D721Med (cell line): ENCODE measurements at places on chromosomes 11 and 22.
A peak's percentile ranks its signal among the peaks of the same experiment; 100 is the strongest.

DNA sequence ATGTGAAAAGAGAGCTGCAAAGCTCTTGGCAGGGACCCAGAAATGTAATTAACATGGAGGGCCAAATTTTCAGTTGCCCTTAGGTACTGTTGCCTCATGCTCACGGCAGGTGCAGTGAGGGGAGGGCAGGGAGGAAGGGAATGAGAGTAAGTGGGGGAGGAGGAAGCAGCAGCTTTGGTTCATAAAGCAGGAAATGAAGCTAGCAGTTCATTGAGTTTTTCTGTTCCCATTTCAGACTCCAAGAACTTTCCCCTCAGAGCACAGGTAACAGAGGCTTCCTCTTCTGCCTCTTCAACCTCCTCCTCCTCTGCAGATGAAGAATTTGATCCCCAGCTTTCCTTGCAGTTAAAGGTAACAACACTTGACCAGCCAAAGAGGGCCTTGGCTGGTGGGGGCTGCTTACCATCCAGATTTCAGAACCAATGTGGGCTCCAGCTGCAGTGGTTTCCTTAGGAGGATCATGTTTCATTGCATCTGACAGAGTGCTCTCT is 57.9 kb upstream of the PARVA start:
- DNase-seq: no peak

DNA sequence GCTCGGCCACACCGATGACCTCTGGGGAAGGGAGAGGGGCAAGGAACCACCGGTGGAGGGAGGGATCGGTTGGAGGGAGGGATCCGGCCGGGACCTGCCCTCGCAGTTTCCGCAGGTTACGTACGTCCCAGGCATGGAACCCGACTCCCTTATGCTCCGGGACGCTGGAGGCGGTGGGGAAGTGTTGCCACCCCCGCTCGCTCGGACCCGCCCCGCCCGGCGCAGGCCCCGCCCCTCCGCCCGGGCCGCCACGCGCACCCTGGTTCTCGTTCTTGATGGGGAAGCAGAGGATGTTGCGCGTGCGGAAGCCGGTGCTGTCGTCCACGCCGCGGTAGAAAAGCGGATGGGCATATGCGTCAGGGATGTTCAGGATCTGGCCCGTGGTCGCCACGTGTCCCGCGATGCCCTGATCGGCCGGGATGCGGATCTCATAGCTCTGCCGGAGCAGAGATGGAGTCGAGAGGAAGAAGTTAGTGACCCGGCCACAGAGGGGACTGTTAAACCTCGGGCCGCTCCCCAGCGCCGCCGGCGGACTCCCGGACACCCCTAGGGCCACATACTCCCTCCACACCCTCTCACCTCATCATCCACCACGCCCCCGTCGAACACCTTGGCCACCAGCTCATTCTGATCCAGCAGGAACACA is 89.8 kb downstream of the PDE2A start:
- DNase-seq: no peak

- no peak for DNase-seq
Measured at GRCh38 chr11:97398246-97398645, 1008.4 kb downstream of the JRKL start.

- DNase-seq: no peak
Measured at GRCh38 chr11:57287884-57288283, 36.9 kb downstream of the TNKS1BP1 start.

- no peak for DNase-seq
Measured at GRCh38 chr22:43085658-43086606, 3.3 kb downstream of the TTLL1 start.

GRCh38 chr11:30432178-30432577 is 109.3 kb downstream of the ARL14EP start:
- DNase-seq: no peak

DNA sequence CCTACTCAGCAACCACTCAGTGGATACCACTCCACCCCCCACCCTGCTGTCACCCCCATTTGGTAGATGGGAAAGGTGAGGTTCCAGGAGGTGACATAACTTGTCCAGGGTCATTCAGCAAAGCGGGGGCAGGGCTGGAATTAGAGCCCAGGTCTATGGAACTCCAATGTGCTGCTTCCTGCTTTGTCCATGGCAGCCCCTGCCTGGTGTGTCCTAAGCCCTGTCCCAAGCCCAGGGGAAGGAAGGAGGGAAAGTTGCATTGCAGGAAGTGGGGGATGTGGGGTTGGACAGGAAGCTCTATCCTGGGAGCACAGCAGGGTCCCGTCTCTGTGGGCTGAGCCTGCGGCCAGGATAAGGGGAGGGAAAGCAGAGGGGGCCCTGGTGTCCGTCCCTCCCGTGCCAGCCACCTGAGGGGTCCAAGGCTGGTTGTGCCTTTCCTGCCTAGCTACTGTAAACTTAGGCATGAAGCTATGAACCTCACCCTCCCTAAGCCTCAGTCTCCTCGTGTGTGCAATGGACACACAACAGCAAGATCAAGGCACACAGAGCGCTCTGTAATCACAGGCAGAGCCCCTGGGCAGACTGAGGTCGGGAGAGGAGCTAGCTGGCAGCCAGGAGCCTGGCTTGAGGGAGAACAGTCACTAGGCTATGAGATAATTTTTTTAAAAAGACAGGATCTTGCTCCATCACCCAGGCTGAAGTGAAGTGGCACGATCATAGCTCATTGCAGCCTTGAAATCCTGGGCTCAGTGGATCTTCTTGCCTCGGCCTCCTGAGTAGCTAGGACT is 12.9 kb downstream of the GAL3ST1 start:
- DNase-seq: no peak

GRCh38 chr11:95364324-95365295 is 133.6 kb upstream of the SESN3 start:
- DNase-seq: no peak

GRCh38 chr11:75035256-75035655 is 46.5 kb downstream of the NEU3 start:
- no peak for DNase-seq

DNA sequence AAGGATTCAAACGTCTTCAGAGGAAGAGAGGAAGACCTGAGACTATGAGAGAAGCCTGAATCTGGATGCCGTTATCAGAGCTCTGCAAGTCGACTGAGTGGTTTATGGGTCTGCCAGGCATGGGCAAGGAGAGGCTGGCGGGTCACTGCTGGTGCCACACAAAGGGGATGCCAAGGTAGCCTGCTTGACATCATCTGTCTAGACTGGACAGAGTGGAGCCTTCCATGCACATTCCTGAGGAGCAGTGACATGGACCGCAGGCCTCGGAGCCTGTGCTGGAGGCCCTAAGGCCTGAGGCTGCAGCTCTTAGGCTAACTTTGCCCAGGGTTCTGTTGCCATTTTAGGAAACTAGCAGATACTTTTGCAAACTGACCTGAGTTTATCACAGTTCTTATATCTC is 127.4 kb downstream of the WT1 start:
- no peak for DNase-seq

- DNase-seq: no peak
Measured at GRCh38 chr11:114174712-114175495, 115.4 kb downstream of the ZBTB16 start.

GRCh38 chr11:36098853-36099375 is 155.1 kb downstream of the LDLRAD3 start:
- no peak for DNase-seq

GRCh38 chr11:2151500-2152257 is 9.3 kb downstream of the INS start:
- peak; percentile 69 for DNase-seq

DNA sequence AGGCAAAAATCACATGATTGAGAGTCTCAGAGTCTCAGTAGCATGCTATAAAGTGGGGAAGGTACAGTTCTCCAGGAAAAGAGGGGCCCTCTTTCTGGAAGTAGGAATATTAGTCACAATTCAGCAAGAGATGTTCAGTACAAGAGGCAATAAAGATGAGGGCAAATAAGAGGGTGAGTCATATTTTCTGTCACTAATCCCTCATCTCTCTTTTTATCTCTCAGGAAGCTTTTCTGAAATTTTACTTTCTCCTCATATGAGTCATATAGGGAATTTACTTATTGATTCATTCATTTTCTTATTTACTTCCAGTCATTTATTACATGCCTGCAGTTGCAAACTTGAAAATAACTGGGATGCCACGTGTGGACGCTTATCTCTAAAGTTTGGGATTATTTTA is 3.4 kb upstream of the NXPE1 start:
- no peak for DNase-seq

DNA sequence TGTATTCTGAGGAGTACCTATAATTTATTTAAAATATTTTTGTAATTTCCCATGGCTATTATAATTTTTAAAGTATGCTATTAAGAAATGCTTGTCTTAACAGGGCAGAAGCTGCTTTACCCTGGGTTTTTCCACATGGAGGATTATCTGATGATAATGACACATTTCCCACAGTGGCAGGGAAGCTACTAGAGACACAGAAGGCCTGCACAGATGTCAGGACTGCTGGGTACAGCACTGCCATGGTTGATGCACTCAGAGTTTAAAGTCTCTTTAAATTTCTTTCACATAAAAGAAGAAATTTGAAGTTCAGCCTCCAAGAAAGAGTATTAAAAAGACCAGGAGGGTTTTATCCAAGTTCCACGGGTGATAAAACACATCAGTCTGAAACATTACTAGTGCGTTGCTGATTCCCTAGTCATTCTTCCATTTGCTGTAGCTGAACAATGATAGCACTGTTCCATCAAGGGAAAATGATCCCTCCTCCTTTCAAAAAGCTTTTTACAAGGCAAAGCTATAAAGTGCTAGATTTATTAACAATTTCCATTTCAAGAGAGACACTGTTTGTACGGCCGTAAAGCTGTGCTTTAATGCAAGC is 363.0 kb downstream of the CNTN5 start:
- peak; percentile 19 for DNase-seq

DNA sequence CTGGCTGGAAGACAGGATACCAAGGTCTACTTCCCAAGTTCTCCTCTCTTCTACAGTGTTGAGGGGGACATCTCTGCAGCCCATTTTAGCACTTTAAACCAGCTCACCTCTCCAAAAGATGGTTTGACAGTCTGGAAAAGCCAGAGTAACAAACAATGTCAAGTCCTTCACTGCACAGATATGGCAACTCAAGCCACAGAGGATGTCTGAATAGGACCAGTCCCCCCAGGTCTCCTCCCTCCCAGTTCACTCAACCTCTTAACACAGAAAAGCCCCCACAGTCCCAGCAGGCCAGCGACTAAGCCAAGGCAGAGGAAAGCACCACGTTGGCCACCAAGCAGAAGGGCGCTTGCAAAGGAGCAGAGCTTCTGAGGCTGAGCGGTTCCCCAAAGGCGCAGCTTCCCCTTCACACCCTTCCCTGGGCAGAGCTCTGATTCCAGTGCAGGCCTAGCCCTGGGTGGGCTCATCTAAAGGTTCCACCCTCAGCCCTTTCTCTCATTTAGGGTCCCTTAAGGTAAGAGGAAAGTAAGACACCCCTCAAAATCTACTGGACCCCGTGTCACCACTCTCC is 62.7 kb downstream of the PAK1 start:
- DNase-seq: no peak

GRCh38 chr11:95291946-95292345 is 60.9 kb upstream of the SESN3 start:
- no peak for DNase-seq

- no peak for DNase-seq
Measured at GRCh38 chr11:69803604-69804218, 15.5 kb downstream of the FGF3 start.

DNA sequence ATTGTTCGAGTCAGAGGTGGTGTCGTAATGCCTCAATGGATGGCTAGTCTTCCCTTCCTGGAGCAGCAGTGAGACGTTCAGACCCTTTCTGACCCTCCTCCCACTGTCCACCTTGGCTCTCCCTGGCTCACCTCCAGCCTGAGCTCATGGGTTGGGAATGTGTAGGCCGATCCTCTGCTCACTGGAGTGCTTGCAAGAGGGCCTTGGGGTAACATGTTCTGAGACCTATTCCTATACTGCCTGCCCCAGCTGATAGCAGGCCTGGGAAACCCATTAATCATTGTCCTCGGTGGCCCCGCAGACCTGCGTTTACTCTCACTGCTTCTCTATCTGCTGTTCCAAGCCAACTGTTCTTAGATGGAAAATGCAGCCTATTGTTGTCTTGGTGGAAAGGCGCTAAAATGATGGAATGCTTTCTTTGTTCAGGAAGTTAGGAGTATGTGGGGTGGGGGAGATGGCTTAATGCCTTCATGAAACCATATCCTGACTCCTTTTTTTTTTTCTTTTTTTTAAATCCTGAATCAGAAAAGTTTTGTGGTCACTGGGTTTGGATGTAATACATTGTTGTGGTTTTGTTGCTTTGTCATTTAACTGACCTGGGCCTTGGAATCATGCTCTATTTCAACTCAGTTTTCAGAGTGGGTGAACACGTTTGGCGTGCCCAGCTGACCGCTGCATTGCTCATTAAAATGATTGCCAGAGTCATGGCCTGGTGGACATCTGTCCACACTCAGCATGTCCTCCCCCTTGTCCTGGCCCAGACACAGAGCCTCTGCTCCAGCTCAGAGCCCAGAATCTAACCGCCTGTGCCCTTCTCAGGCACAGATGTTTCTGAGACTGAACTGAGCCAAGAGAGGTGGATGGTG is 72.5 kb downstream of the MICAL2 start:
- no peak for DNase-seq

DNA sequence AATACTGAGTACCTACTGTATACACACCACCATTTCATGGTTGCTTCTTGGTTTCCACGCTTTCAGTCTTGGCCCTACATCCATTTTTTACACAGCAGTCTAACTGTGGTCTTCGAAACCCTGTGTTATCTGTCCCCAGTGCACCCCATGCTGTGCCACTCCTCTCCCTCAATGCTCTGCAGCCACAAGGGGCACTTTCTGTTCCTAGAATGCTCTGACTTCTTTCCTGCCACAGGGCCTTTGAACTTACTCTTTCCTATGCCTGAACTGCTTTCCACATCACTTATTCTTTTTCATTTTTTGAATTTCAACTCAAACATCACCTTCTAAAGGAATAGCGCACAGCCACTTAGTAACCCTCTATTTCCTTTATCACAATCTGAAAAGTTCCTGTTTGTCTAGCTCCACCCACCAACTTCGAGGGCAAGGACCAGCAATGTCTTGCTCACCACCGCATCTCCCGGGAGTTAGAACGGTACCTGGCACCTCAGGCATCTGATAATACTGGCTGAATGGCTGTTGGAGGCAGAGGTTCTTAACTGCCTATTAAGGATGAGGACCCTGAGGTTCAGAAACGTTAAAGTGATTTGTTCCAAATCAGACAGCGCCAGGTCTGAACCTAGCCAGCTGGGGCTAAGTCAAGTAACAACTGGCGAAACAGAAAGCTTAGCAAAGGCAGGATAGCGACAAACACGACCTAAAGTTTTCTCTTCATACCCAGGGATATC is 568 bp downstream of the ALG8 start:
- DNase-seq: no peak

DNA sequence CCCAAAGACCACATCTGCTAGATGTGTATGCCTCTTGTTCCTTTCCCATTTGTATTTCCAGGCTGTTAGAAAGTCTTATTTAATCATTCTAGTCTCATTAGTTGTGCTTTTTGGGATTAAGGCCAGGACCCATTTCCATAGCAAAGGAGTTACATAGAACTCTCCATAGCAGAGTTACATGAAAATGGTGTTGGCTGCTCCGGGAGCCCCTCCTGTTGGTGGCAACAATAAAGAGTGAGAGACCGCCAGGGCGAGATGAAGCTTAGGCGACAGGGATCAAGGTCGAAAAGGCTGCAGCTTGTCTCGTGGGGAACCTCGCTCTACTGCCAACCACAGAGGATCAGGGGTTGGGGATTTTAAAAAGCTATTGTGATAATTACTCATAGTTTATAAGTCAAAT is 58.3 kb downstream of the GRIK4 start:
- no peak for DNase-seq

GRCh38 chr11:202490-202889 is 4.7 kb downstream of the BET1L start:
- no peak for DNase-seq
